HT1080 (cell line): ENCODE measurements at places on chromosomes 12 and 14.

GRCh38 chr14:68621400-68622365, 171.2 kb downstream of the ZFP36L1 start:
- DNase-seq: no peak

GRCh38 chr14:37610945-37611523, 15.6 kb downstream of the TTC6 start:
- no peak for DNase-seq

DNA sequence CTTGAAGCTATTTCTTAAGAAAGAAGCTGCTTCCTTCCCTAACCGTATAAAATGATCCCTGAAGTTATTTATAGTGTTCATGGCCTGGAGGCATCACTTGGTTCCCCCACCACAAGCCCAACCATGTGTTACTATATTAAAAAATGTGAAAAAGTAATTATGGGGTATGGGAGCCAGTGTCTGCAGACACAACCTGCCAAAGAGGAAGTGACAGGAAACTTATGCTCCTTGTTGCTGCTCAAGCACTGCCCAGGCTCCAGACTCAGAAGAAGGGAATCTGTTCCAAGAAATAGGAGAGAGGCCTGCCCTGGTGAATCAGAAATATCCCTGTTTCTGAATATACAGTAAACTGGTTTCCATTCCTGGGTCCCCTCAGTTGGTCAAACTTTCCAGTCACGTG, 217.2 kb upstream of the BMP4 start:
- no peak for DNase-seq

- DNase-seq: no peak
Measured at GRCh38 chr14:102910442-102910841, 12.0 kb upstream of the AMN start.

- no peak for DNase-seq
Measured at GRCh38 chr14:96503306-96503679, 1.1 kb downstream of the PAPOLA start.
